ENCODE measurements at places on chromosomes 3 and 15.

- no peak for DNase-seq
Observed at GRCh38 chr3:15271785-15272381, 60.5 kb downstream of the SH3BP5 start.

- no peak for DNase-seq
Observed at GRCh38 chr15:60803059-60803458, 324.1 kb upstream of the ICE2 start.

GRCh38 chr3:113174801-113175485 is 36.4 kb upstream of the BOC start:
- DNase-seq: no peak

- peak; percentile 98 for DNase-seq
Observed at GRCh38 chr15:63553388-63553791, 43.8 kb upstream of the FBXL22 start.

- no peak for DNase-seq
Observed at GRCh38 chr3:183779896-183780465, 45.4 kb downstream of the MAP6D1 start.

DNA sequence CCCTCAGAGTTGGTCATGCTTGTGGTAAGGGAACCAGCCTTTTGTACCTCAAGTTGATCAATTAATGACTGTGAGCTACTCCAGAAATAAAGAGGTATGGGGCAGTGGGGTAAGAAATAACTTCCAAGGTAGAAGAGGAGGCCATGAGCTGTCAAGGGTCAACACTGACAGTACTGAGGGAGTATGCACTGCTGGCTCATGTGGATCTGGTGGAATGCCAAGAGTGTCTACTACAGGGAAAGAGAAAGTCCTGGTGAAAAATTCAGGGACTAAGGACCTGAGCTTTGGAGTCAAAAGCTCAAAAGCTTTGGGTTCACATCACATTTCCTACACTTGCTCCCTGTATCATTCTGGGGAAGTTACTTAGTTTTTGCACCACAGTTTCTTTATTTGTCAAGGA is 154.9 kb downstream of the SEMA6D start:
- no peak for DNase-seq

DNA sequence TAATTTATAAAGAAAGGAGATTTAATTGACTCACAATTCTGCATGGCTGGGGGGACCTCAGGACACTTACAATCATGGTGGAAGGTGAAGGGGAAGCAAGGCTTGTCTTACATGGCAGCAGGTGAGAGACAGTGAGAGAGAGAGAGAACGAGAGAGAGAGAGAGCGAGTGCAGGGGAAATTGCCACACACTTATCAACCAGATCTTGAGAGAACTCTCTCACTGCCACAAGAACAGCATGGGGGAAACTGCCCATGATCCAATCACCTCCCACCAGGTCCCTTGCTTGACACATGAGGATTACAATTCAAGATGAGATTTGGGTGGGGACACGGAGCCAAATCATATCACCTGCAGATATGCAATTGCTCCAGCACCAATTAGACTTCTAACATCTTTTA is 7.1 kb upstream of the RPL39L start:
- DNase-seq: no peak

DNA sequence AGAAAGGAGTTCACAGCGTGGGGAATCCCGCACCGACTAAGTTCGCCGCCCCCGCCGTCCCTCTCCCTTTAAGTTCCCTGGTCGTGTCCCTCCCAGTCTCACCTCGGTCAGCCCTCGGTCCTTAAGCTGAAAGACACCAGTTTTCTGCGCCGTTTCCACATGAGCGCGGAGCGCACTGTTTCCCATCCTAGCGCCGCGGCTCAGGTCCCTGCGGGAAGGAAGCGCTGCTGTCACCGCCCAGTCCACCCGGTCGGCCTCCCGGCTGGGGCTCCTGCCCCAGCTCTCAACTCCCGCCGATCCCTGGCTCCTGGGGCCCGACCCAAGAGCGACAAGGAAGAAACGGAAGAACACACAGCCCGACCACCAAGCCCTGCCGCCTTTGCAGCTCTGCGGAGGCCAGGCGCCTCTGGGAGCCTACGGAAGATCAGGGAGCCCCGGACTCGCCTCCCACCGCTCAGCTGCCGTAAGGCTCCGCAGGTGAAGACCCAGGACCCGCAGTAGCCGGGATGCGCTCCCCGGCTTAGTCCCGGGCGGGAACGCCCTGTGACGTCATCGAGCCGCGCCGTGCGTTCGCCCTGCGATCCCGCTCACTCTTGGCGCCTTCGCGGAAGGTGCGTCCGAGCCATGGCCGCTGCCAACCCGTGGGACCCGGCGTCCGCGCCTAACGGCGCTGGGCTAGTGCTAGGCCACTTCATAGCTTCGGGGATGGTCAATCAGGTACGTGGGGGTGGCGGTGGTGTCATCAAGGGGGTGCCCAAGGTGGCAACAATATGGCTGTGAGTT is at the start of the genes HAUS2 and LRRC57:
TSS of gene HAUS2 (plus strand) at position 590 of the 783 bp plus-strand sequence. CDS start at position 625, 35 bp downstream.
TSS of gene LRRC57 (minus strand) at position 545 of the 783 bp plus-strand sequence. CDS start at position 186, 359 bp downstream.
- DNase-seq: peak; percentile 74

GRCh38 chr3:115814778-115815380 is 191.6 kb downstream of the GAP43 start:
- peak; percentile 71 for DNase-seq

DNA sequence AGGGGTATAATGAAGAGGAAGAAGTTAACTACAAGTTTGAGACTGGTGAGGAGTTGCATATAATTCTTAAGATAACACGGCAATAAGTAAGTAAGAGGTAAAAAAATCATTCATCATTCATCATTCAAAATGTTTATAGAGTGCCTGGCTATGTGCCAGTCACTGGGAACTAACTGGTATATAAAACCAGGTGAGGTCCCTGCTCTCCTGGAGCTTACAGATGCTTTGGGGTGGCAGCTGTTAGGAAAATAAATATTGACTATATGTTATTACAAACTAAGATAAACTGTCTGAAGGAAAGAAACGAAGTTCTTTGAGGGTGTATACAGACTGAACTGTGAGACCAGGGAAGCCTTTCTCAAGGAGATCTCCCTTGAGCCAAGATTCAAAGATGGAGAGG is 2.9 kb downstream of the CASR start:
- DNase-seq: no peak

DNA sequence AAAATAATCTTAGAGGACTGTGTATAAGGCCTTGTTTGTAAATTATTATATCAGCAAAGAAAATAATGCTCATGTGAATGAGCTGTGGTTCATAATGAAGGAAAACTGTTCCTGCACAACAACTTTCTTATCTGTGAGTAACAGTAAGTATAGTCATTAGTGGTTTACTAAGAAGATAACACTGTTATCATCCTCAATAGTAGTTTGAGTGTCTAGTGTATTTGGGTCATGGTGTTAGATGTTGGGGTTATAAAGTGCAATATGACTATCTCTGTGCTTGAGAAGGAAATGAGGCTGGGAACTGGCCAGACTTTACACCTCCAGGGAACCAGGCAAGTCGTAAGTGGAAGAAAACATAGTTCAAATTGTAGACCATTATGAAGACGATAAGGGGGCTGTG is 15.6 kb downstream of the VPS8 start:
- no peak for DNase-seq

DNA sequence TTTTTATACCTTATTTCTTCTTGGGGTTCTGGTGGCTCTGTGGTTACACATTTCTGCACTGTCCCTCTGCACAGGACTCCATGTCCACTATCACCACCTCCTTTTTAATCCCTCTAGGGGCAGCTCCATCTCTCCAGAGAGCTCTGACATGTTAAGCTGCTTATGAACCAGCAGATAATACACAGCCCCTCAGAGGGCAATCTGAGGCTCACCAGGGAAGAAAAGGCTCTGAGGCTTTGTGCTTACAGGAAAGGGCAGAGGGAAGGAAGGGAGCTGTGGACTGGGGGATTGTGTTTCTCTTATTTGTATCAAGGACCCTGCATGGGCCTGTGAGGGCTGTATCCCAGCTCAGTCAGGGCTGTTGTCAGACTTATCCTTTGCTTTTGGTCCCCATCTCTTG is 164.5 kb downstream of the EPHB1 start:
- DNase-seq: no peak

- DNase-seq: no peak
Observed at GRCh38 chr3:52234516-52235447, 4.2 kb downstream of the TWF2 start.

- no peak for DNase-seq
Observed at GRCh38 chr15:63369781-63370180, 11.9 kb downstream of the CA12 start.

DNA sequence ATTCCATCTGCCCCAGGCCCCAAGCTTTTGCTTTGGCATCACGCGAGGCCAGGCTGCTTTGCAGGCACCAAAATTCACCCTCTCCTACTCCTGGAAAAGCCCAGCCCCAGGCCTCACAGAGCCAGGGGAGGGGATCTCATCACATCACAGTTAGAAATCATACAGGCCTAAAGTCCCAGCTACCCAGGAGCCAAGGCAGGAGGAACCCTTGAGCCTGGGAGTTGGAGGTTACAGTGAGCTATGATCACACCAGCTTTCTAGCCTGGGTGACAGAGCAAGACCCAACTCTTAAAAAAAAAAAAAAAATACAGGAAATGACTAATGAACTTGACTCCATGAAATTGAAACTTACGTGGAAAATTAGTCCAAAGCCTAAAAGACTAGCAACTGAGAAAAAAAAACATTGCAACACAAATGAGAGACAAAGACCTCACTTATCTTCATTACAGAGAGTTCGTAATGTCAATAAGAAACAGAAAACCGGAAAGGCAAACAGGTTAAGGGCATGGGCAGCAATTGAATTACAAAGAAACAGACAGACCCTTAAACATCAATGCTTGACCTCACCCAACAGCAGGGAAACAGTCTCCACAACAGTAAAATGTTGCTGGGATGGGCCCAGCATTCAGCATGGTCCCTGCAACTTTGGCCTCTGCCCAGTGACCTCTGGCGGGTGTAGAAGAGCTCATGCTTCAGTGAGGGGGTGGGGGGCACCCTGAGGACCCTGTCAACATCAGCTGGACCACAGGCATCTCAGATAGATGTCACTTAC is 151.5 kb downstream of the LRRK1 start:
- peak; percentile 48 for DNase-seq

DNA sequence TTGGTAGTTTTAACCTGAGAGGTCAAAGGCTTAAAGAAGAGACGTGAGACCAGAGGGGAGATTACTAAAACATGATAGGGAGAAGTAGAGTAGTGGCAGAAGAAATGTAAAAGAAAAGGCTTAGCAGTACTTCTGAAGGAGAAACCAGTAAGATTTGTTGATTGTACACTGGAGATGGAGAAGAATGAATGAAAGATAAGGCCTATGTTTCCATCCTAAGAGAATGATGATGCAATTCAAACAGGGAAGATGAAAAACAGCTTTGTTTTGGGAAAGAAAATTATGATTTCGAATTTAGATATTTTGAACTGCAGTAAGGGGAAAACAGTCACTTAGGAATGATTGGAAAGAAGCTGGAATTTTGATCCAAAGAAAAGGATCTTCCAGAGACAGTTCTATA is 97.4 kb upstream of the PLXND1 start:
- DNase-seq: no peak

GRCh38 chr15:100335335-100335999 is 6.3 kb downstream of the ADAMTS17 start:
- no peak for DNase-seq

DNA sequence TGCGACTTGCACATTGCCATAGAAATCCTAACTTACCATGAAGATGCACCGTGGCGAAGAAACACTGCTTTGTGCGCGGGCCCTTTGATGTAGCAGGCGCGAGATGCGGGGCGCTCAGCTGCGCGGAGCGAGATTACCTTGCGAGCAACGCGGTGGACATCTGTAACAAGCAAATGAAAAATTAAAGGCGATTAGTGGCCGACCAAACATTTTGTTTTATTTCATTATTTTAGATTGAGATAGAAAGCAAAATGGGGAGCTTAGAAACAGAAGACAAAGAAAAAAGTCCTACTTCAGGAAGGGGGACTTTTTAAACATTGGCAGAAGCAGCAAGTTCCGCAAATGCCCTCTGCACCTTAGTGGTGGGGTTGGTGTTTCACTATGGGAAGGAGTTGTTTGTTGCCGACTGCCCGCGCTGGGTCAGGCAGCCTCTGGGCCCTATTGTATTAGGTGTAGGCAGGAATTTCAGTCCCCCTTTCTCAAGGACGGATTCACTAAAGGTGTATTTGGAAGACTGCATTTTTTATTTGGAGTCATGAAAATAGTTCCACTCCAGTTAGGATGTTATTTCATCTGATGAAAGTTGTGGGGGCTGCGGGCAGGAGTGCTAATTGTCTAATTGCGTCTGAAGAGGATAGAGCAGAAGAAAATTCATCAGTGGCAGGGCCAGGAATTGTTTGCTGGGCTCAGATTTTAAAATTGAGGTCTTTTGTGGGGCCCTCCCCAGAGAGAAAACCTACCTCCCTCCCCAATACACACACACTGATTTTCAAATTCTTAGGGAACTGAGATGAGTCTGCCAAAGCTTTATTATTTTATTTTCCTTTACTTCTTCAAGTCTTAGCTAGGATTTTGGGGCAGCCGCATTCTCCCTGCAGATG is 17.4 kb downstream of the ZIC4 start:
- no peak for DNase-seq

DNA sequence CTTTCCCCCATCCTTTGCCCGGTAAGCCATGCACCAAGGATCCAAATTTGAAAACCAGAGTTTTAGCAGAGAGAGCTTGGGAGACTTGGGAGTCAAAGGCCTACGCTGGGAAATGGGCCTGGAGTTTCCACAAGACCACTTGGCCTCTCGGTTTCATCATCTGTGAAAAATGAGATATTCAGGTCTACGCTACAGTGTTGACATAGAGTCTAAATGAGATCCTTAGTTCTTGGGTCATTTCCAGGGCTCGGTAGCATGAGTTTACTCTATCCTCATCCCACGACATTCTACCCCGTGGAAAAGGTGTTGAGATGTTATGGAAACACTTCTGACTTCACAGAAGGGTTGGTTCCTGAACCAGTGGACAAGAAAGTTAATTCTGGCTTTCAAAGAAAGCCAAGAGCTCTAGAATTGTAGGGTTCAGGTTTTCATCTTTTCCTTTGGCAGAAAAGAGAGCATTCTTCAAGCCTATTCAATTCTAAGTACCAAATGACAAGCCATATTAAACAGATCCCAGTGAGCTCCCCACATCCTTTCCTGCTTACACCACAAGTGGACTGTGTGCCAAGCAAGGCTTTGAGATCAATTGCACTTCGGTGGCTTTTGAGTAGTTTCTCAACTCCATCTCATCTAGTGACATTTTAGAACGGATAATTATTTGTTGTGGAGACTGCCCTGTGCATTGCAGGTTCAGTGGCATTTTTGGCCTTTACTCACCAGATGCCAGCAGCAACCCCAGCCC is 219.7 kb downstream of the SLCO3A1 start:
- no peak for DNase-seq

DNA sequence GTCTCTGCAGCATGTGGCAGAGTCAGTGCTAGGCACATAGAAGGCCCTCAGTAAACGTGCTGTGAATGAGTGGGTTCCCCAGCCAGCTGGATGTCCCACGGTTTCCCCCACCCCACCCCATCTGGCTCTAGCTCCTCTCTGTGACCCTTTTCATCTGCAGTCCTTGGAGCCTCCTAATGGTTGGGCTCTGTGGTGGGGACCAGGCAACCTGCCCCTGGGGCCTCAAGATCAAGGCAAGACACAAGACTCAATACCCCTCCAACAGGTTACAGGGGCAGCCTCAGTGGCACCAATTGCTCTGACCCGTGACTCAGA is 17.1 kb upstream of the CYP11A1 start:
- DNase-seq: no peak

- DNase-seq: no peak
Observed at GRCh38 chr3:4712109-4712508, 219.0 kb downstream of the ITPR1 start.

GRCh38 chr3:184059424-184059823 is 6.6 kb downstream of the HTR3C start:
- DNase-seq: no peak

- no peak for DNase-seq
Observed at GRCh38 chr3:41573591-41573990, 374.3 kb downstream of the CTNNB1 start.

- no peak for DNase-seq
Observed at GRCh38 chr3:30862004-30862403, 32.5 kb downstream of the GADL1 start.

Measured in kidney glomerular epithelial cell (primary cell).